Mucosa of gallbladder (tissue), 1 donor: ENCODE measurements at places on chromosomes 7 and 10.

DNA sequence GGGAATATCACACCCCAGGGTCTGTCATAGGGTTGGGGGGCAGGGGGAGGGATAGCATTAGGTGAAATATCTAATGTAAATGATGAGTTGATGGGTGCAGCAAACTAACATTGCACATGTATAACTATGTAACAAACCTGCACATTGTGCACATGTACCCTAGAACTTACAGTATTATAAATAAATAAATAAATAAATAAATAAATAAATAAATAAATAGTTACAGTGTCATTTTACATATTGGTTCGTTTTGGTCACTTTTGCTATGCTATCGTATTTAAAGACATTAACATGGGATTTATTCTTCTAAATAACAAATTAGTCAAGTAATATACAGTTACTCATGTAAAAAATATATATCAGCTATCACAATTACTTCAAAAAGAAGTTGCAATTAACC is 228.7 kb downstream of the HECW1 start:
- DNase-seq: no peak

GRCh38 chr7:39433550-39433949 is 132.7 kb upstream of the YAE1 start:
- no peak for DNase-seq

DNA sequence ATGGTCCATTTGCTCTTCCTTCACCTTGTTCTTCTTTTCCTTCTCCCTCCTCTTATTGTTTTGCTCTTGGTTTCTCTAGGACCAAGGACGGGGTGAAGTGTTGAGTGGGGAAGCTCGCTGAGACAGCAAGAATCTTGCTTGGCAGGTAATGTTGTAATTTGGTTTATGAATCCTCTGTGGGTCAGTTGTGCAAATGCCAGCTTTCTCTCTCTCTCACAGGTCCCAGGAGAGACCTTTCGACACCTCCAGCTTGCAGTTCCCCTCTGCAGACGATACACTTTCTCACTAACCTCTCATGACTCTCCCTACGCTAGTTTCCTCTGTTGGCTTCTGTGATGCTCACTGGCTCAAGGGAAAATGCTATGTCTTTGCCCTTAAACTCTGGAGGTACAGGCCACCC is 77.0 kb downstream of the FRMD4A start:
- DNase-seq: no peak

GRCh38 chr7:79988653-79989052 is 146.0 kb upstream of the GNAI1 start:
- DNase-seq: no peak

GRCh38 chr7:65840446-65840845 is 32.4 kb upstream of the VKORC1L1 start:
- peak; percentile 11 for DNase-seq

DNA sequence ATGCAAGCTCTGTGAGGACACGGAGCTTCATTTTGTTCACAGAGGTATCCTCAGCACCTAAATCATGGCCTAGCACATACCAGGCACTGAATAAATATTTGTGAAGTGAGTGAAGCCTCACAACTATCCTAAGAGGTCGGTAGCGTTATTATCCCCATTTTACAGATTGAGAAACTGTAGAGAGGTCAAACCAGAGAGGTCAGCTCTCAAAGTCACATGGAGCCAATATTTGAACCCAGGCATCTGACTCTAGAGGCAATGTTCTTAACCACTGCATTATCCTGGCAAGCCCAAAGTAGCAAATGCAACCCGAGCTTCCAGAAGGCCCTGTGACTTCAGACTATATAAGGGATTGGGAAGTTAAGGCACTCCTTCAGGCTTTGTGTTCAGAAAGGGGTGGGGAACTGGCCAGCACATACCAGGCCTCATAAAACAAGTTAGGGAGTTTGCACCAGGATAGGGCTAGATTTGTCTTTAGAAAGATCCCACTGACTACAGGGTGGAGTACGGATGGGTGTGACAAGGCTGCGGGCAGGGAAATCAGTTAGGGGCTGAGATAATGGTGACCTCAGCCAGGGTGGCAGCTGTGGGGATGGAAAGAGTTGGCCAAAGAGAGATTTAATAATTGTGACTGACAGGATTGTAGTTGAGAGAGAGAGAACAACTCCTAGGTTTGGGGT is 101.4 kb downstream of the TBXAS1 start:
- no peak for DNase-seq

DNA sequence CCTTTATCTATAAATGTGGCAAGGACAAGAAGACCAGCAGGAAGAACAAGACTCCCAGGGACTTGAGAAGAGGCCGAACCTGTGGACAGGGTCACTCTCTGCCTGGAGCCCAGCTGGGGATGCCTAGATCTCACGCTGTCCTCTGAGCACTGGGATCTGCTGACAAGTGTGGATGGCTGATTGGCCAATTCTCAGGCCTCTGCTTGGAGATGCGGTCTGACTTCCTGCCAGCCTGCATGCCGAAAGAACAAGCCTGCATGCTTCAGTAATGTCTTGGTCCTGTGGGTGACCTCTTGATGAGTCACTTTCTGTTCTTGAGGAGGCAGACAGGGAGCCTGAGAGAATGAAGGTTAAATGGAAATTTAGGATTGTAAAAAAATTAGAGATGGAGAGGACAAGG is 84.7 kb downstream of the TMEM178B start:
- DNase-seq: peak; percentile 19

GRCh38 chr7:130903358-130903974 is 169.5 kb upstream of the KLF14 start:
- no peak for DNase-seq

GRCh38 chr10:52423369-52423768 is 109.3 kb downstream of the DKK1 start:
- no peak for DNase-seq

GRCh38 chr7:135246191-135246825 is 12.7 kb downstream of the STRA8 start:
- DNase-seq: no peak

GRCh38 chr10:128982616-128982915 is 484.5 kb upstream of the MGMT start:
- no peak for DNase-seq

GRCh38 chr10:119139464-119140067 is 25.9 kb downstream of the SFXN4 start:
- DNase-seq: no peak

DNA sequence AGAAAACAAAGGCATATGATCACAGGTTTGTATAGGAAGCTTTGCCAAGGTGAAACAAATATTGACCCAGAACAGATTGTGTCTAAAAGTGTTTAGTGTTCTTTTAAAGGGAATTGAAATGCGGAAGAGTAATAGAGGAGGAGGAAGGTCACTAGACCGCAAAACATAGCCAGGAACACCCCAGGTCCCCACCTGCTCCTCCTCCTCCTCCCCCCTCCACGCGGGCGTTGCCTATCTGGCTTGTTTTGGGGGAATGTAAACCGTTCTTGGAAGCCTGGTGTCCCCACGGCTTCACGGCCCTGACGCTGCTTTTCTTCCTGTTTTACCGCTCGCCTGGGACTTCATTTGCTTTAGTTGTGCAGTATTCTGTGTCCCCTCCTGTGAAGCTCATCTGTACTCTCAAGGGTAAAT is 81.0 kb upstream of the PFKP start:
- peak; percentile 16 for DNase-seq

DNA sequence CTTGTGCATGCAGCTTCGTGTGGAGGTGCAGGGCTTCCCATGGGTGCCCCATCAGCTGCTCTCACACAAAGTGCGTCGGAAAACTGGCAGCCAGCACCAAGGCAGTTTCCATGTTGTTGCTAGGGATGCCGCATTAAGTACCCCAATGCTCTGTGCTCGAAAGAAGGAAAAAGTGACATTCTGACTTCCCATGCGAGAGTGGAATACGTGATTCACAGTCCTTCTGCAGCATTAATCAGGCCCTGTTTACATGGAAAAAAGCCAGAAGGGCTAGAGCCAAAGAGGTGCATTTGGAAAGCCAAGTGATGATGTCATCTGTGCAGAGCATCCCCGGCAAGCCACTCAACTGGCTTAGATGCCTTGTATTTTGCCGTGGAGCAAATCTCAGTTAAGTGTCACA is 258.3 kb downstream of the GATA3 start:
- DNase-seq: no peak
